ENCODE measurements at places on chromosomes 7 and 10. TPM values are rescaled to one million over a fixed set of nuclear protein-coding genes. Genes with fewer than 3 reads are reported as not detected.

GRCh38 chr7:98360221-98361130 lies 40.4 kb downstream of the BAIAP2L1 start:
- H3K4me1 ChIP-seq: no peaks in the 10 kb centered on the region
- DNase-seq: no peak
- no peak overlapping the region for H3K4me3 ChIP-seq
- H3K36me3 ChIP-seq: no peaks in the 10 kb centered on the region
- H3K27me3 ChIP-seq: no peaks in the 10 kb centered on the region
- H3K27ac ChIP-seq: no peak overlapping the region

DNA sequence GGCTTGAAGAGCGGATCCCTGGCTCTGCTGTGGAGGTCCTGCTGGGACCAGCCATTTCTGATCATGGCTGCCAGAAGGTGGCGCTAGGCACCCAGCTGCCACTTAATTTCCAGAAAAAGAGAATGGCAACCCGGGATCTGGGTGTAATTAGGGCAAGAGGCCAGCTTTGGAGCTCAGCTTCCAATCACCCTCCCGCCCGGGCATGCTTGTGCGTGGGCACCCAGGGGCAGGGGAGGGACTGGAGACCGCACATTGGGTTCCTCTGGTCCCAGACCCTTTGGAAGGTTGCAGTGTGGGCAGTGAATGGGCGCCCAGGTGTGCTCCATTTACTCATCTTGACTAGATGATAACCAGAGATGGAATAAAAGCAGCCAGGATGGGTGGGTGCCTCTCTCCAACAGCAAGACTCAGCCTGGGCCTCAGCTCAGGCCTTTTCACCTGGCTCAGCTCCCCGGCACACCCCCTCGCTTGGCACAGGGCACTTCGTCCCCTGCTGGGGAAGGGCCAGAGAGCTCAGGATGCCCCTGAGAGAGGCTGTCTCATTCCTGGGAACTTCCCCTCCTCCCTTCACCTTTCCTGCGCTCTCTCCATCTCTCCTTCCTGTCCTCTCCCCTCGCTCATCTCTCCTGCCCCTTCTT lies 14.7 kb downstream of the FAM241B start:
- no peak overlapping the region for H3K27ac ChIP-seq
- H3K4me3 ChIP-seq: no peak overlapping the region
- no peaks in the 10 kb centered on the region for H3K4me1 ChIP-seq
- no peaks in the 10 kb centered on the region for H3K27me3 ChIP-seq

Gene SLC13A1
- not detected for total RNA-seq

Gene GJD4
- total RNA-seq: not detected

DNA sequence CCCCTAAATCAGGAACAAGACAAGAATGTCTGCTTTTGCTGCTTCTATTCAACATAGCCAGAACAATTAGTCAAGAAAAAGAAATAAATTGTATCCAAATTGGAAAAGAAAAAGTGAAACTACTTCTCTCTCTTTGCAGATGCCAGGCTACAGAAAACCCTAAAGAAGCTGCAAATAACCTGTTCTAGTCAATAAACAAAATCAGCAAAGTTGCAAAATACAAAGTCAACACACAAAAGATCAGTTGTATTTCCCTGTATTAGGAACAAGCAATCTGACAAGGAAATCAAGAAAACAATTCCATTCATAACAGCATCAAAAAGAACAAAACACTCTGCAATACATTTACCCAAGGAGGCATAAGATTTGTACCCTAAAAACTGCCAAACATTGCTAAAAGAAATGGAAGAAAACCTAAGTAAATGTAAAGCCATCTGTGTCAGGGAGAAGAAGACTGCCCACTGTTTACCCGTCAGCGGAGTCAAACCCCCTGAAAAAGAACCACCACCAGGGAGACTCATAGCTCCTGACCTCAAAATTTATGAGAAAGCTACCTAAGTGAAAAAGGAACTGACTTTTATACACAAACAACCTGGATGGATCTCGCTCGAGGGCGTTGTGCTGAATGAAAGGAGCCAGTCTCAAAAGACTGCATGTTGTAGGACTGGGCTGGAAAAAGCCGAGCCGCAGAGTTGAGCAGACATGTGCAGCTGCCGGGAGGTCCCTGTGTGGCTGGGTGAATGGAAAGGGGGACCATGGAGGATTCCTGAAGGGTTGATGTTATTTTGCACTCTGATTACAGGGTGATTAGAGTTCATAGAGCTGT lies 263.1 kb downstream of the MAD1L1 start:
- H3K4me1 ChIP-seq: peaks cover 12% of the 10 kb centered on the region
- no peaks in the 10 kb centered on the region for H3K27me3 ChIP-seq
- H3K36me3 ChIP-seq: peaks cover 3% of the 10 kb centered on the region
- no peak for DNase-seq
- H3K4me3 ChIP-seq: no peak overlapping the region

DNA sequence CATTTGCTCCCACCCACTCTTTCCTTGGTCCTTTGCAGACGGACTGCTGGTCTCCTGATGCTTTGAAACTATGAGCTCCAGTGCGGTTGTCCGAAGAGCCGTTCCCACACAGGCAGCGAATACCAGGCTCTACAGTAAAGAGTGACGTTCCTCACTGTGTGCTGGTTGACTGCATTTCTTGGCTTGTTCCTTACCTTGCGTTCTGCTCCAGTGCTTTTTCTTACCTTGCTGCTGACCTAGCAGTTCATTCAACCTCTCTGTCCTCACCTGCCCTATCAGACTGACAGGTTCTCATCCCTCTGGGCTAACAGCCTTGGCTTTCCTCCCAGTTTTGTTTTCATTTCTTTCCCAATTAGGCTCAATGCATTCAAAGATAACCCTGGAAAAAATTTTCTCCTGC lies 214.8 kb downstream of the TMEM178B start:
- no peak overlapping the region for H3K27ac ChIP-seq
- no peak for DNase-seq
- no peak overlapping the region for H3K4me3 ChIP-seq
- H3K27me3 ChIP-seq: peaks cover 3% of the 10 kb centered on the region
- H3K36me3 ChIP-seq: no peaks in the 10 kb centered on the region

DNA sequence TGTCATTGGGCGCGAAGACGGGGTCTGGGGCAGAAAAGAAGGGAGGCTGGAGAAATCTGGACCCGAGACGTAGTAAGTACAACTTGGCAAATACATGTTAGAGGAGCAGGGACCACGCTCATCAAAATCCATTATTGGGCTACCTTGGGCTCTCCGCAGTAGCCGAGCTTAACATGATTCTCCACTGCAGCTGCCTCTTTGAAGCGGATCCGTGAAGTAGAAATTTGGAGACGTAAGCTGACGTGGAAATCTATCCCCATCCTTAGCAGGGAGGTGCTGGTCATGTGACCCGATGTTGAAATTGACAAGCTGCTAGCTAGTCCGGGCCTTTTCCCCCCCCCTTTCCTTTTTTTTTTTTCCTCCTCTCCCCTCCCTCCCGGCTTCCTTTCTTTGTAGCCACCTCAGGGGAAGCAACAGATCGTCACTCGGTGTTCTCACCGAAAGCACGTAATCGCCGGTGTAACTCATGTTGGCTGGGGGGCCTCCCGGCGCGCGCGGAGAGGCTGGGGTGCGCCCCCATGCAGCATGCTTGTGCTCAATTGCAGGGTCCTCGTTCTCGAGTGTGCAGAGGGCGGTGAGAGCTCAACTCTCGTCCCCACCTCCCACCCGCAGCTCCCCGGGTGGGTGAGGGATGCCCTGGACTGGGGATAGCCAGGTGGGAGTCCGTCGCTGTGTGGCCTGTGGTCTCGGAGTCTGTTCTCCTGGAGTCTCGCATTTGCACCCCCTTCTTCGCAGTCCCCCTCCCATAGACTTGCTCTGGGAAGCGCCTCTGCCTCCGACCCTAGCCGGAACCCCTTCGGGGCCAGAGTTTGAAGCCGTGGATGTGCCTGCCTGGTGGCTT lies at the start of gene HOXA11:
HOXA11 (minus strand) TSS at position 220 of the 841 bp plus-strand sequence; CDS start at position 132, 88 bp downstream.
- DNase-seq: peak; percentile 18
- H3K4me1 ChIP-seq: peaks cover 46% of the 10 kb centered on the region
- peak within 1 kb of the TSS; percentile 57 for H3K4me3 ChIP-seq
- peak within 1 kb of the TSS; percentile 24 for H3K27ac ChIP-seq
- H3K36me3 ChIP-seq: peaks cover 4% of the 10 kb centered on the region
- H3K27me3 ChIP-seq: peaks cover 75% of the 10 kb centered on the region
